ENCODE measurements at places on chromosomes 2 and 18. TPM values are rescaled to one million over a fixed set of nuclear protein-coding genes. Genes with fewer than 3 reads are reported as not detected.

DNA sequence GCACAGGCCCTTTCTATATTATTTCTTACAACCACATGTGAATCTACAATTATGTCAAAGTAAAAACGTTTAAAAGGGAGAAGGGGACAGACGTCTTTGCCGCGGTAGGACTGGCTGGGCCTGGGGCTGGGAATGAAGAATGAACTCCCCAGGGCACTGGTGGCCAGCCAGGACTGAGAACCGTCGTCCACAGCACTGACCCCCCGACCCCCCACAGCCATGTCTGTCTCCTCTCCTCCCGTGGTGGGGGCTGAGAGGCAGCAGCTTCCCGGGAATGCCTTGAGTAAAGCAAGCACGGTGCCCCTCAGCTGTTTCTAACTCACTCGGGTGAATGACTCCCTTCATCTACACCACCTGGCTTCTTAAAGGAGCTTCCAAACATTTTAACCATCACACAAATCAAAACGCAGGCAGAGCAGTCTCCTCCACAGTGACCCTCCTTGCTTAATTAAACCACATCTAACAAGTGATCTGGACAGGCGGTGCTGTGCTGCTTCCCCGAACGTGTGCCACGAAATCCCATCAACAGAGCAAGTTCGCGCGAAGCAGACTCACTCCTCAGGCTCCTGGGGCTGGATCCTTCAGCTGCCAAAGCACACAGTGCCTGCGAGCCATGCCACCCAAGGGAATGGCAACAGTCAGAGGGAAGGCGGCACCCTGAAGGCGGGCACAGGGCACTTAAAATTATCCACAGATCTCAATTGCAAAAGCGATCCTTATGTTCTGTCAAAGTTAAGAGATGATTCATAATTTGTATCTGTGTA, 217.7 kb downstream of the EIPR1 start:
- H3K36me3 ChIP-seq, result no peaks in the 10 kb centered on the region
- H3K27ac ChIP-seq, result no peak overlapping the region
- no peaks in the 10 kb centered on the region for H3K27me3 ChIP-seq
- no peaks in the 10 kb centered on the region for H3K4me1 ChIP-seq
- DNase-seq, result no peak

- no peaks in the 10 kb centered on the region for H3K4me1 ChIP-seq
- no peaks in the 10 kb centered on the region for H3K27me3 ChIP-seq
- peak; percentile 91 for DNase-seq
- H3K27ac ChIP-seq, result no peak overlapping the region
- H3K36me3 ChIP-seq, result no peaks in the 10 kb centered on the region
- no peak overlapping the region for H3K4me3 ChIP-seq
These were observed 24.6 kb upstream of the ATOH8 start for GRCh38 chr2:85728883-85729824.

DNA sequence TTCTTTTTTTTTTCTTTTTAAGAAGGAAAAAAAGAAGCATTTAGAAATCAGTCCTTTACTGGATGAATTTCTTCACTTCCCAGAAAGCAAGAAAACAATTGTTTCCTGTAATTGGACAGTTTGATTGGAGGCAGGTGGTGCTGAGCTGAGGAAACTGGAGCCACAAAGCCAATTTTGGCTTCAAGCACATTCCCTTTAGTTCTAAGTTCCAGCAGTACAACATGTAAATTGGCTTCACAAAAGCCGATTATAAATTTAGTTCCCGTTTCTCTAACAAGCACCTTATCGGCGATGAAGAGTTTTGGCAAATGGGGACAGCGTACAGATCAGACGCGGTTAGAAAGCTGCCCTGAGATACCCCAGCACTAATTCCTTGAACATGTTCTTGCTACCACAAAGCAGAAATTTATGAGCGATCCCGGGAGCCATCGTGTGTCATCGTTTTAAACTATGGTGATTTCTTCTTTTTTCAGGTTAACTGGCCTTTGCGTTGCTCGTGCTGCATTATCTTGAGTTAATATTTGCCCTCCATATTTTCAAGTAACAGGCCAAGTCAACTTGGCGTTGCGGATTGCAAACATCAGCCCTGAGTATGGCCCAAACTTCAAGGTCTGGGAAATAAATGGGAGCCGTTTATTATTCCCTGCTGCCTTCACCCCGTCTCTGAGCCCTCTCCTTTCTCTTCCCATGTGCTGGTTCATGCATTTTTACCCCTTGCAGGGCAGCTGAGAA, 190.4 kb upstream of the ID2 start:
- no peaks in the 10 kb centered on the region for H3K36me3 ChIP-seq
- H3K27ac ChIP-seq, result no peak overlapping the region
- H3K4me3 ChIP-seq, result no peak overlapping the region
- no peaks in the 10 kb centered on the region for H3K4me1 ChIP-seq

REG3G gene
- not detected for total RNA-seq

DNA sequence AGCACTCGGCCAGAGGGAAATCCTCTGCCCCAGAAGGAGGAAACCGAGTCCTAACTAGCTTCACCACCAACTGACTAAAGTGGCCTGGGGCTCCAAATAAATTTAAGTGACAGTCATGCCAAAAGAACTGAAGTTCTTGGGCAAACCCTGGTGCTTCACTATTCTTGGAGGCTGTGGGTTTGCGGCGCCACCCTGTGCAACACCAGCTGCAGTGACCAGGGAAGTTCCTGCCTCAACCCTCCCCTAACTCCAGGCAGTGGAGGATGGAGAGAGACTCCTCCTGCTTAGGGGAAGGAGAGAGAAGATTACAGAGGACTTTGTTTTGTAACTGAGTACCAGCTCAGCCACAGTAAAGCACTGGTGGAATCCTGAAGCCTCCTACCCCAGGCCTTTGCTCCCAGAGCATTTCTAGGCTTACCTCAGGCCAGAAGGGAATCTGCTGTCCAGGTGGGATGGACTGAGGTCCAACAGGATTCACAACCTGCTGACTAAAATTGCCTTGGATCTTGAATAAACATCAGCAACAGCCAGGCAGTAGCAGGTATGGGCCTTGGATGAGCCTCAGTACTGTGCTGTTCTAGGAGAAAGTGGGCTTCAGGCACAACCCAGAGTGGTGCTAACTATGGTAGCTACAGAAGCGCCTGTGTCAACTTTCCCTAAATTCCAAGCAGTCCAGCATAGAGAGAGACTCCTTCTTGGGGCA, 29.4 kb upstream of the BMP10 start:
- no peaks in the 10 kb centered on the region for H3K27me3 ChIP-seq
- no peaks in the 10 kb centered on the region for H3K36me3 ChIP-seq
- no peak for DNase-seq
- H3K4me1 ChIP-seq, result no peaks in the 10 kb centered on the region
- H3K27ac ChIP-seq, result no peak overlapping the region

LMAN2L gene
- 16.7 TPM for total RNA-seq

DNA sequence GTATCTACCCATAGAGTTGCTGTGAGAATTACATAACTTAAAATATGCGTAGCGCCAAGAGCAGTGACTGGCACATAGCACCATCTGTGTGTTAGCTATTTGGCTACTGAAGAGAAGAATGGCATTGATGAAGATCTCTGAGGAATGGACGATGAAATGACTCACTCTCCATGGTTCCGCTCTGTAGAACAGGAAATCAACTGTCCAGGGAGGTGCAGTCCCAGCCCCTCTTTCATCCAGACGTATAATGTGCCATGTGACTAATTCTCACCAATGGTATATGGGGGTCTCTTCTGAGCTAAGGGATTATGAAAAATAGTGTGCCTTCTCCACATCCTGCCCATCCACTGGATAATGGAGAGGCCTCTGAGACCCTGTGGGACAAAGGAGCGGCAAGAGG, 254.8 kb downstream of the CYP26B1 start:
- no peaks in the 10 kb centered on the region for H3K36me3 ChIP-seq
- DNase-seq, result no peak
- H3K27ac ChIP-seq, result no peak overlapping the region
- no peak overlapping the region for H3K4me3 ChIP-seq
- no peaks in the 10 kb centered on the region for H3K4me1 ChIP-seq
- no peaks in the 10 kb centered on the region for H3K27me3 ChIP-seq

DNA sequence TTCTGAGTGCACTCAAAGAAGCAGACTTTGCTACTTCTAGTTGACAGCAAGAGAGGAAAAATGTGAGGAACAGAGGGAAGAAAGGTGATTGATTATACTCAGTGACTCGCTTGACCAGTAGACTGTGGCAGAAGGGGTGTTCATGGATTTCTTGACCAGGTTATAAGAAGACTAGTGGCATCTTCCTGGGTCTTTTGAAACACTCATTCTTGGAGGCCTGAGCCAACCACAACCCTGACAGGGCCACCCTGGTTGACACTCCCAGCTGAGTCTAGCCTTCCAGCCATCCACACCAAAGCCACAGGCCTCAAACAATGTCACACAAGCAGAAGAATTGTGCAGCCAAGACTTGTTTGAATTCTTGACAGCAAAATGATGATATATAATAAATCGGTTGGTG, 366.3 kb downstream of the SS18 start:
- H3K36me3 ChIP-seq, result no peaks in the 10 kb centered on the region
- no peak overlapping the region for H3K27ac ChIP-seq
- peaks cover 3% of the 10 kb centered on the region for H3K4me1 ChIP-seq
- DNase-seq, result no peak

GRCh38 chr2:44061876-44062275, 66.1 kb upstream of the LRPPRC start:
- peaks cover 3% of the 10 kb centered on the region for H3K4me1 ChIP-seq
- no peak overlapping the region for H3K27ac ChIP-seq
- peaks cover 23% of the 10 kb centered on the region for H3K27me3 ChIP-seq
- H3K36me3 ChIP-seq, result peaks cover 9% of the 10 kb centered on the region
- H3K4me3 ChIP-seq, result no peak overlapping the region

GRCh38 chr2:45643095-45643494, 8.4 kb upstream of the PRKCE start:
- peaks cover 14% of the 10 kb centered on the region for H3K4me1 ChIP-seq
- peak overlapping the region; percentile 70 for H3K4me3 ChIP-seq

GRCh38 chr2:119960821-119961220, 52.1 kb upstream of the EPB41L5 start:
- H3K27me3 ChIP-seq, result no peaks in the 10 kb centered on the region
- H3K4me3 ChIP-seq, result no peak overlapping the region
- H3K27ac ChIP-seq, result no peak overlapping the region
- peaks cover 10% of the 10 kb centered on the region for H3K4me1 ChIP-seq

- no peaks in the 10 kb centered on the region for H3K36me3 ChIP-seq
- H3K4me1 ChIP-seq, result no peaks in the 10 kb centered on the region
- no peaks in the 10 kb centered on the region for H3K27me3 ChIP-seq
- no peak overlapping the region for H3K27ac ChIP-seq
These were observed 334.3 kb upstream of the VWC2L start for GRCh38 chr2:214076527-214076926.

ANKRD62 gene
- not detected for total RNA-seq

- peak; percentile 71 for DNase-seq
- no peak overlapping the region for H3K27ac ChIP-seq
These were observed 1.2 kb downstream of the KIF5C start for GRCh38 chr2:148876202-148876594.

DNA sequence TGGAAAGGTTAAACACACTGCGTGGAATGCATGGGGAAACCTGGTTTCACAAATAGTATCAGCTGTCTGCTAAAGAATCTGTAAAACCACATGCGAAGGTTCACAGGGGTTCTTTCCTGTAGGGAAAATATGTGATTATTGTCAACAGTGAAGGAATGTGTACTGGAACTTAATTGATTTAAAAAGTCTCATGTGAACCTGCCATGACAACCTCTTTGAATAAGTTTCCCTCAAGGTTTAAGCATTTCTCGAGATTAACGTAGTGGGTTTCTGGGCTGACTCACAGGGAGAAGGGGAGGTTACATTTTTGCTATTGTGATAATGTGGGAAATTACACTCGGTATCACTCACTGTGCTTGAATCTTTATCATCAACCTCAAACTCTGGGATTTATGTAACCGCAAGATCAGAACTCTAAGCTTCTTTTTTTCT, 28.2 kb upstream of the IL1R1 start:
- no peaks in the 10 kb centered on the region for H3K4me1 ChIP-seq
- H3K27me3 ChIP-seq, result no peaks in the 10 kb centered on the region
- no peak overlapping the region for H3K27ac ChIP-seq
- DNase-seq, result no peak

DNA sequence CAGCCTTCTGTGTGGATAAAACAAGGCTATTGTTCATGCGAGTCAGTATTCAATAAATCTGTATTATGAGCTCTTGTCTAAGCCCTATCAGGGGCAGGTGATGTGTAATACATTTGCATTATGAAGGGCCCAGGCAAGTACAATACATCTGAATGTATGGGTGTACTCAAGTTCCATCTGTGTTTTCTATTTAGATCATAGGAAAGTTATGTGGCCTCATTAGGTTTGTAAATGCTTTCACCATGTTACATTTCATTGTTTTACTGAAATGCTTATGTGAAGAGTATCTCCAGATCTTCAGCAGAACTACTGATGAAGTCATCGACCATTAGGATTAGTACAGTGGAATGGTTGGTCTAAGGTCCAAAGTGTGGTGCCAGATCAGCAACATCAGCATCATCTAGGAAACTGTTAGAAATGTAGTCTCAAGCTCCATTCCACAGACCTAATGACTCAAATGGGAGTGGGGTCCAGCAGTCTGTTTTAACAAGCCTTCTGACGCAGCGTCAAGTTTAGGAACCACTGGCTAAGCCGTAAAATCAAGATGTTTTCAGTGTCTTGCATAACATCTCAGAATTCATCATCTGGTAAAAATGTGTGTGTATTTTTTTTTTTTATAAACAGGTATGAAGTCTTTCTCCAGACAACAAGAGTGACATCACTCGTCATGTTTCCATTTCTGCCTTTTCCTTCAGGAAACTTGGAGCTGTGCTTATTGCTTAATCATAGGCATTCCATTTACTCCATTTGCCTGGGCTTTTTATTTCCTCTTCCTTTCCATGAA, 80.5 kb downstream of the LYPD6 start:
- no peaks in the 10 kb centered on the region for H3K4me1 ChIP-seq
- DNase-seq, result no peak
- H3K27ac ChIP-seq, result no peak overlapping the region
- H3K36me3 ChIP-seq, result no peaks in the 10 kb centered on the region
- no peaks in the 10 kb centered on the region for H3K27me3 ChIP-seq
- H3K4me3 ChIP-seq, result no peak overlapping the region

GRCh38 chr2:140014204-140014546, 1234.0 kb upstream of the NXPH2 start:
- no peaks in the 10 kb centered on the region for H3K36me3 ChIP-seq
- no peaks in the 10 kb centered on the region for H3K27me3 ChIP-seq
- H3K4me3 ChIP-seq, result no peak overlapping the region
- H3K27ac ChIP-seq, result no peak overlapping the region
- no peak for DNase-seq

- DNase-seq, result no peak
- H3K4me3 ChIP-seq, result no peak overlapping the region
- H3K27me3 ChIP-seq, result no peaks in the 10 kb centered on the region
- H3K27ac ChIP-seq, result no peak overlapping the region
- H3K36me3 ChIP-seq, result no peaks in the 10 kb centered on the region
These were observed 37.7 kb downstream of the SERTAD2 start for GRCh38 chr2:64615844-64616536.

- H3K27ac ChIP-seq, result no peak overlapping the region
- no peak for DNase-seq
- peaks cover 1% of the 10 kb centered on the region for H3K4me1 ChIP-seq
- no peak overlapping the region for H3K4me3 ChIP-seq
These were observed 404.0 kb upstream of the ATP5MC3 start for GRCh38 chr2:175585496-175585895.

All from GM23338 (cell line).